ENCODE measurements at places on chromosomes 6 and 20.

GRCh38 chr20:34683667-34684066, 6.8 kb upstream of the PIGU start:
- no peak for DNase-seq

DNA sequence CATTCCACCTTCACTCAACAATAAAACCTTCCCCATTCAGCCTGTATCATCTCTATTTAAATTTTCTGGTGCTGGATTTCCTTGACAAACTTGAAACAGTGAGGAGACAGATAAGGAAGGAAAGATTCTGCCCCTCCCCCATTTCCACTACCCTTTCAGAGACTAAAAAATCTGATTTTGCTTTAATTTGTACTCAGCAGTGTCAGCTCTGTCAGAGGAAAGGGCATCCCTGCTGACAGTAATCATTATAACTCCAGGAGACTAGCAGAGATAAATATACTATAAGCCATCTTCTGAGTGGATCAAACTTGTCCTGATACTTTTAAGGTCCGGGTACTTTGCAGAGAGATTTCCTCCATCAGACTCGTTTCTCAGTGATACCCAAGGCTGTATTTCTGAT, 155.6 kb downstream of the SAMD5 start:
- no peak for DNase-seq

GRCh38 chr6:164749221-164750064, 560.0 kb downstream of the C6orf118 start:
- DNase-seq, result no peak

DNA sequence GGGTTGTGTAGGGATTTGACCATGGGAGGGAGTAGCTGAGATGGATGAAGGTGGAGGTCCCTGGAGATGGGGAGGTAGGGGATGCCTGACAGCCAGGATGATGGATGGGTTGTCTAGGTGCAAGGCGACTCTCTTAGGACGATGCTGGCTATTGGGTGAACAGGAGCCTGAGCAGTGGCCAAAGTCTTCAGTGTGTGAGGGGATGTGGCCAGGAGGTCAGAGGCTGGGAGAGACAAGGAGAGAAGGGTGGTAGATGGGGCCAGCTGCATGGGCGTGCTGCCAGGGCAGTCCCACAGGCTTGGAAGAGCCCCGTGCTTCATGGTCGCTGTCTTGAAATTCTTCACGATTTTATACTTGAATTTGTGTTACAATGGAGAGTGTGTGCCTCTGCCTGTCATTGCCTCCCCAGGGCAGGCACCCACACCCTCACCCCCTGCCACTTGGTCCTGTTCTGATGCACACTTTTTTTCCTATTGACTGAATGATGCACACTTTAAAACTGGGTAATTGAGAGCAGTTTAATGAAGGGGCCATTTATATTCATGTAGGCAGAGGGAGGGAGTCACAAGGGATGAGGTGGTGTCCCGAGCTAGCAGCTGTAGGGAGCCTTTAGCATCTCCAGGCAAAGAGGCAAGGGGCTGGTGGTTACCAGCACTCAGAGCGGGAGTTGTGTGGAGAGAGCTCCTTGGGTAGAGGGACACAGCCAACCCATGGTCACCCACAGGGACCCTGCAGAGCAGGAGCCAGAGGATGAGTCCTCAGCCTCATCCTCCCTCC, 120.7 kb downstream of the DHX35 start:
- no peak for DNase-seq

DNA sequence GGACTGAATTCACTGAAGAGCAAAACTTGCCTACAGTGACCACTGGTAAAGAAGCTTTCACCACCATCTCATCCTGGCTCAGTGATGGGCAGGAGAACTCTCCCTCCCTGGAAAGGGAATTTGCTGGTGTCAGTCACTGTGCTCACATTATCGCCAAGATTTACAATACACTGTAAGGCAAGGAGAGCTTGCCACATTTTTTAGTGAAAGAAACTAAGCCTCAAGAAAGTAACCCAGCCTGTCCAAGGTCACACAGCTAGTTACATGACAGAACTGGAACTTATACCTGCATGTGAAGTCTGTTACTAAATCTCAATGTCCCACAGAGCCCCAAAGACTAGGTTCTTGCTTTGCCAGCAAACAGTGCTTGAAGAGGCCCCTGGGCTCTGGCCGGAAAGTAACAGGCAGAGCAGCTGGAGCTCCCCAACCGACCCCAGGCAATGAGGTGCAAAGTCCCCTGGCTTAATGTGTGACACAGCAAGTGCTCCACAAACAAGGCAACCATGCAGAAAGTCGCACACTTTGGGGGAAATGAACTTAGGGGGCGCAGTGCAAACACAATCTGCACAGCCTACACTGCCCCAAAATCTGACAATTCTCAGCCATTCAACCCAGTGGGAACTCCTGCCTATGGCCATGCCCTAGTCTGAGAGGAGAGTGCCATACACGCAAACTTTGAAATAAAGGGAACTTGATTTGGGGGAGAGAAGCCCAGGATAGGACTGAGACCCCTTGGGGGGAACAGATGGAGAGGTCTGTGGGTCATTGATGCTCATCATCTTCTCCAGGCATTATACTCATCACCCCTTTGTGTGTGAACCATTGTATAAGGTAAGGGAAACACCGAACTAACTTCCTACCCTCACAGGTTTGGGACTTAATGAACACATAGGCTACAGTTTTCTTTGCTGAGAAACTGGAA, 1.9 kb downstream of the BCL2L1 start:
- no peak for DNase-seq

- no peak for DNase-seq
These were observed 1.1 kb downstream of the SLPI start for GRCh38 chr20:45253261-45253660.

DNA sequence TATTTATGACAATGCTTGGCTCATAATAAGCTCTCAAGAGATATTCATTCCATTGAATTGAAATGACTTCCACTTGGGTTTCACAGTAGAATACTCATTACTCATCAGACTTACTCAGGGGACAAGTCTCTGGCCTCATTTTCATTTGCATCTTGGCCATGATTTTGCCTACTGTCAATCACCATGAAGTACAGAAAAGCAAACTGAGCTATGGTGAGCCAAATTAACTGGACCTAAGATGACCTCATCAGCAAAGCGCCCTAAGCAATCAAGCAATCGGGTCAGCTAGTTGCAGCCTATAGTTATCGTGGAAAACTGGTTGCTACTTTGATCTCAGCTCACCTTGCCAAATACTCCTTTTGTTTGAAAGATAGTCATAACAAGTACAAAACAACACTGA, 494.7 kb upstream of the SLC35B3 start:
- DNase-seq, result no peak

GRCh38 chr20:38855356-38855755, 49.9 kb downstream of the PPP1R16B start:
- DNase-seq, result no peak

DNA sequence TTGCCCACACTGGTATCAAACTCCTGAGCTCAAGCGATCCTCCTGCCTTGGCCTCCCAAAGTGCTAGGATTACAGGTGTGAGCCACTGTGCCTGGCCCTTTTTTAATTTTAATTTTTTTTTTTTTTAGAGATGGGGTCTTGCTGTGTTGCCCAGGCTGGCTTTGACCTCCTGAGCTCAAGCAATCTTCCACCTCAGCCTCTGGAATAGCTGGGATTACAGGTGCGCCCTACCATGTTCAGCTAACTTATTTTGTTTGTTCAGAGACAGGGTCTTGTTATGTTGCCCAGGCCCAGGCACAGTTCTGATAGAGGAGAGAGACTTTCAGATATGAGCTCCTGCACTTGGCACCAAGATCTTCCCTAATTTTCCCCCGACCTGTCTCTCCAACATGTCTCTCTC, 8.1 kb downstream of the PSORS1C2 start:
- DNase-seq, result no peak

DNA sequence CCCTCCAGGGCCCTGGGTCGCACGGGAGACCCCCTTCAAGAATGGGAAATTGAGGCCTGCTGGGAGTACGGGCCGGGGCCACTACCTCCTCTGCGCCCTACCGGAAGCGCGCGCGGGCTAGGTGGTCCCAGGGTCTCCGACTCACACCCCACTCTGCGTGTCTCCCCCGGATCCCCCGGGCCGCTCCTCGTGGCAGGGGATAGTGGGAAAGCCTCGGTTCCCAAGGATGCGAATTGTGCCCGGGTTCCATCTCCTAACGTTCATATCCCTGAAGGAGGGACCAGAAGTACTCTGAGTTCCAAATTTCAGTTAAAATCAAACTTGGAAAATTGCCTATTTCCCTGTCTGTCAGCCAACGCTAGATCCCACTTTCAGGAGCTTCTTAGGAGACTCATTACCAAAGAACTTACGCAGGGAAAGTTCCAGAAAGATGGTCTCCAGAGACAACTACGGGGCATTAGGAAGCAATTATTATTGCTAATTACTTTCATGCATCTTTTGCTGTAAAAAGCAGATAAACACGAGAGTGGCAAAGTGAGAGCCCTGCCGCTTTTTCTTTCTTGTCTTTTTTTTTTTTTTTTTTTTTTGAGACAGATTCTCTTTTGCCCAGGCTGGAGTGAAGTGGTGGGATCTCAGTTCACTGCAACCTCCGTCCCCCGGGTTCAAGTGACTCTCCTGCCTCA, 858 bp downstream of the FAM83D start:
- DNase-seq, result no peak

- DNase-seq, result peak; percentile 69
These were observed 1.1 kb upstream of the ZDHHC14 start for GRCh38 chr6:157379656-157380457.

DNA sequence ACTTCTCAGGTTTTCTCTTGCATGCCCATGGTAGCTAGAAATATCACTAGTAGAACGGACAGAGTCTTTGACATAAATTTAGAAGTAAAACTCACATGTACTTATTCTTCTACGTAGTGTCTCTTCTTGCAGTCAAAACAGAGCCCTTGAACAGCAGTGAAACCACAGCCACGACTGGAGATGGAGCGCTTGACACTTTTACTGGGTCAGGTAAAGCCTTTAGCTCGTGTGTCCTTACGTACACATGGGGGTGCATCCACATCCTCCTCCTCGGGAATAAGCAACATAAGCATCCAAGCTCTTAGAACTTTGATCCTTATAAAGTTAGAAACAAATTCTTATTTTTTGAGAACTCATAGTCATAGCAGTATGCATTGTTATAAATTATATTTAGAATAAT, 215.3 kb downstream of the EYA4 start:
- no peak for DNase-seq

- DNase-seq, result no peak
These were observed 121.6 kb upstream of the LGSN start for GRCh38 chr6:63441266-63441956.

- no peak for DNase-seq
These were observed 12.9 kb upstream of the GMNN start for GRCh38 chr6:24761851-24762250.

DNA sequence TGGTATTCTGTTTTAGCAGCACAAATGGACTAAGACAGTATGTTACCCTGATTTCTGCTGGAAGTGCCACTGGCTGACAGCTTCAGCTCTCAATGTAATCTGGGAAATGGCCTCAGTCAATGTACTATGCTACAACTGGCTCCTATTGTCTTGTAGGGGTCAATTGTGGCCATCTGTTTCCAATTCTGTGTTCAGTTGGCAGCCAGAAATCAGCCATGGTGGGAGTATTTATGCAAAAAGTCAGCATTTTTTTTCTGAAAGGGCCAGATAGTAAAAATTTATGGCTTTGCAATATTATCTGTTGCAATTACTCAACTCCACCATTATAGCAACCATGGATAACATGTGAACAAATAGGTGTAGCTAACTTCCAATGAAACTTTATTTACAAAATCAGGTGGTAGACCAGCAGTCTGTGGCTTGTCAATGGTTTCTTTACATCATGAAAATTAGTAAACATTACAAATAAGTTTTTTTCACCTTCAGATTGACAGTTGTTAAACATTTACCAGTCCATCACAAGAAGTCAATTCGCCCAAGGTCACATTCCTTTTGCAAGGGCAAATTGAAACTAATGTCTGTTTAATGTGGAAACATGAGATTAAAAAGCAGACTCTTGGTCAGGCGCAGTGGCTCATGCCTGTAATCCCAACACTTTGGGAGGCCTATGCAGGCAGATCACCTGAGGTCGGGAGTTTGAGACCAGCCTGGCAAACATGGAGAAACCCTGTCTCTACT, 58.3 kb upstream of the TSHZ2 start:
- no peak for DNase-seq

DNA sequence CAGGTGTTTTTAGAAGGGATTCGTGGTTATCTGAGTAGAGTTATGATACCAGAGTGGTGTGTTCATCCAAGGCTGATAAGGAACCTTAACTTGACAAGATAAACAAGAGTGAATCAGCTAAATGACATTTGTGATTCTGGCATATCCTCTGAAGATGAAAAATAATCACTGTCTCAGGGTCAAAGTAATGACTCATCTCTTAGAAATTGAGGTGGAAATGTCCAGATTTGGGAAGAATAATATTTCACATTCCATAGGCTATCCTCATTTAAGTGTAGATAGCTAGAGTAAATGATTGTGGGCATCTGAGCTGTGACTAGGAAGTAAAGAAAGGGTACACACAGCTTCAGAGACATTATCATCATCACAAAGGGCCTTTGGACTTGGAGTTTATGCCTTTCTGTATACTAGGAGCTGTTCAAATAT, 255.7 kb downstream of the GJA1 start:
- no peak for DNase-seq

DNA sequence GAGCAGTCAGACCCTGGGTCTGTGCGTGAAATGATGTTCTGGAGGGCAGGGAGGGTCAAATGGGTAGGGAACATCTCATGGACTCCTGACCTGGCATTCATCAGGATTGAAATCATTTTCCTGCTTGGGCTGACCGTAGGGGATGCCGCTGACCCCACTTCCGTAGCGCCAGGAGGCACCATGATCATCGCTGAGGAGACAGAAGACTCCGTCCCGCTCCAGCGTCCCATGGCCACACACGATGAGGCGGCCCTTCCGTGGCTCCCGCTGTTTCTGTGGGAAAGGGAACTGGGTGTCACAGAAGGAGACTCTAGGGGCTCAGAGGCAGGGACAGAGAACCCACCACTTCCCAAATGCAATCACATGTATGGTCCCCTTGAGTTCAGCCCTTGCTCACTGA, 2.3 kb downstream of the NEU1 start:
- DNase-seq, result no peak

- no peak for DNase-seq
These were observed 21.4 kb downstream of the BHLHE23 start for GRCh38 chr20:62985444-62985778.

DNA sequence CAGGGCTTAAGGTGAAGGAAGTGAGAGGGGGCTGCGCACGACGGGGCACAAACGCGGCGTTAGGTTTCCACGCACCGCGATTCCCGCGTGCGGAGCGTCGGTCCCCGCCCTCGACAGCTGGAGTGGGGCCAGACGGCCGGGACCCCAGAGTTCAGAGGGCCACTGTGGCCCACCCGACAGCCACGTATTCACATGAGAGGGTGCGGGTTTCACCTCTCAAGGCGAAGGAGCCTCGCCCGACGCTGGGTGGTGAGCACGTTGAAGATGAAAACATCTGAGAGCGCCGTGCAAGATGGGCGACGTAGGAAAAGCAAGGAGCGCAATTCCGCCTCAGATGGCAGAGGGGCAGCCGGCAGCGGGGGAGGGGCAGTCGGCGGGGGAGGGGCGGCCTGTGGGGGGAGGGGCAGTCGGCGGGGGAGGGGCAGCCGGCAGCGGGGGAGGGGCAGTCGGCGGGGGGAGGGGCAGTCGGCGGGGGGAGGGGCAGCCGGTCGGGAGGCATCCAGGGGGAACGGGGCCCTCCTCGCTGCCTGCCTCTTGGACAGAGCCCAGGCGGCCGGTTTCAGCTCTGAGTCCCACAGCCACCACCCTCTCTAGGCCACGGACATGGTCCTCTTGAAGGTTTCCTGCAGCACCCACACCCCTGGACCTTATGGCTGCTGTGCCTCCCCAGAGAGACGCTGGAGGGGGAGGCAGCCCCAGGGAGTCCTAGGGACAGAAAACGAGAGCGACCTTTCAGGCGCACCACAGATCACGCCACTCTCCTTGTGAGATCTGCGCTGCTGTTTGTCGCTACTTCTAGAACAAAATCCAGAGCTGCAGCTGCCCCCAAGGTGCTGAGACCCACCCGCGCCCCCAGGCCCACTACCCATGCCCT, 113.7 kb downstream of the DLL1 start:
- no peak for DNase-seq

Data from activated CD4-positive, alpha-beta T cell treated with anti-CD3 and anti-CD28 coated beads, Interleukin-2, amount 50 U/mL, for 24 hours (primary cell).